ENCODE measurements at places on chromosomes 5 and 9.

GRCh38 chr5:1429496-1429895, 15.7 kb downstream of the SLC6A3 start:
- no peak for DNase-seq

DNA sequence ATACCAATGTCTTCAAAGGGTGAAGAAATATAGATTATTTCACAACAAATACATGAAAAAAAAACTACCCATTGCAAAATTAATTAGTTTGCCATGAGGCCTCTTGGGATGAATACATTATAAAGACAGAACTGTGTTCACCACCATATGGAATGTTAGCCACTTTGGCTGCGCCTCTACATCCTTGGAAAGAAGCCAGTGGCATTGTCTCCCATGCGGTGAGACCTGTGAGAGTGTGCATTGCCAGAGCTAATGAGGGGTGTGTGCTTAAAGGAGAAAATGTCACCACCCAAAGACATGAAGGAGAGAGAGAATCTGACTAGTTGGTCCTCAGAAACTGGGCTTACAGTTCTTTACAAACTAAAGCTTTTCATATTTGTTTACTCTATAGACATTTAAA, 110.6 kb downstream of the PLPPR1 start:
- DNase-seq = no peak

- no peak for DNase-seq
Observed at GRCh38 chr9:127905004-127905728, 5.8 kb upstream of the ST6GALNAC6 start.

GRCh38 chr9:27539479-27540441, 10.1 kb upstream of the MOB3B start:
- no peak for DNase-seq

DNA sequence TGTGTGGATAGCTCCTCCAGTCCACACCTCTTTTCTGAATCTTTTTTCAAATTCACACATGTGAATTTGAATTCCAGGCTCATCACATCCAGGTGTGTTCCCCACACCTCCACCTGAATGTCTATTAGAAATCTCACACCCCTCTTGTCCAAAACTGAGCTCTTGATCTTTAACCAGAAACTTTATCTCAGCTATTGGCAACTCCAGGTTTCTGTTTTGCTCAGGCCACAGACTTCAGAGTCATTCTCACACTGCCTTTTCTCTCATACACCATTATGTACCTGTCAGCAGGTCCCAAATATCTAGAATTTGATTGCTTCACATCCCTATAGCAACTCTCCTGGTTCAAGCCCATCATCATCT, 11.6 kb downstream of the NIPSNAP3B start:
- DNase-seq = no peak

DNA sequence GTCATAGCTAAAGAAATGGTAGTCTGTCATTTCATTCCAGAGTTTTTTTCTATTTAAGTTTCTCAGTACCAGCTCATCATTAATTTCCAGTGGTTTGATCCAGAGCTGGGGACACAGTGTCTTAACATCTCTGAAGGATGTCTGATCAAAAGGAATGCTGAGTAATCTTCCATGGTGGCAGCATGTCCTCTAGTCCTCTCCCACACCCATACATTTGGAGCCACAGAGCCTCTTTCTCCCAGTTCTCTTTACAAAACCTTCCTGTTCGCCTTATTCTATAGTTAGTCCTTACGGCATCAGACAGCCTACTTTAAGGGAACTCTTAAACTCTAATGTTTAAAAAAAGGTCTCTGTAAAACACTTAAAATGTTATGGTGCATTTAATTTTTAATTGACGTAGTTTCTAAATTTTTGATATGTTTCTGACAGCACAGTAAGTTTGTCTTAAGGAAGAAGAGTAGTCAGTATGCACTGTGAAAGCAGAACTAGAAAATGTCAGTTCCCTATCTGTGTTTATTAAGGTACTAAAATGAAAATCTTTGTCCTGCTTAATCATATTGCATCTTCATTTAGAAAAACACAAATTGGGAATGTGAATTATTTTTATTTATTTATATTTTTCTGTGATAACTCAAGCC, 96.8 kb downstream of the INIP start:
- no peak for DNase-seq

GRCh38 chr5:149205625-149206523, 64.6 kb downstream of the ABLIM3 start:
- peak; percentile 45 for DNase-seq

DNA sequence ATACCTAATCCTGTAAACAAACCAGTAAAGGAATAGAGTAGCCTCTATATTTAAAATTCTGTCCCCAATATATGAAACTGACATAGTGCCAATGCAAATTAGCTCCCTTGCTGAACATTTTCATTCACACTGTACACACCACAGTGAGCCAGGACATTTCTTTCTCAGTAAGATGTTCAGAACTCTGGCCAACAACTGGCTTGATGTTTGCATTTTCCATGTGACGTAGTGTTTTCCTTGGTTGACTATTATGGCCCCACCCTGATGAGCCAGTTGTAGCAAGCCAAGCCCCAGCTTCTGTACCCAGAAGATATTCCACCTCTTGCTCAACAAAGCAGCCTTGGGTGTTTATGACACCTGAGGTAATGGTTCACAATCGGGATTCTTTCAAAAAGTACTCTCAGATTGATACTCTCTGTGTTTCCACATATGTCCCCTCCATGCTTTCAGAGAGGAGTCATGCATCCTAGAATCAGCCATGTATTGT, 17.7 kb upstream of the ANXA1 start:
- DNase-seq = no peak

DNA sequence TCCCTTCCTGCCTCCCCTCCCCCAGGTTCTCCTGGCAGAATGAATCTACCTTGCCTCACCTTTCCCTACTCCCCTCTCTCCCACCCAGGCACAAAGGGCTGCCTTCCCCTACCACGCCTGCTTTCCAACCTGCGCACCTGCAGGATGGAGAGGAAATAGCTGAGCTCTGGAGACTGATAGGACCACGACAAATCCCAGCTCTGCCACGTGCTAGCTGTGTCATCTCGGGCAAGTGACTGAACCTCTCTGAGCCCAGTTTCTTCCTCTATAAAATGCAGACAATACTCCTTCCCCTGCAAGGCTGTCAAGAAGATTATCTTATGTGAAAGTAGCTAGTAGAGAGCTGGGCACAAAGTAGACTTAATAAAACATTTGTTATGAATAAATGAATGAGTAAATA, 31.2 kb upstream of the PTGS1 start:
- no peak for DNase-seq

- no peak for DNase-seq
Observed at GRCh38 chr9:81211741-81212140, 477.6 kb downstream of the TLE1 start.

DNA sequence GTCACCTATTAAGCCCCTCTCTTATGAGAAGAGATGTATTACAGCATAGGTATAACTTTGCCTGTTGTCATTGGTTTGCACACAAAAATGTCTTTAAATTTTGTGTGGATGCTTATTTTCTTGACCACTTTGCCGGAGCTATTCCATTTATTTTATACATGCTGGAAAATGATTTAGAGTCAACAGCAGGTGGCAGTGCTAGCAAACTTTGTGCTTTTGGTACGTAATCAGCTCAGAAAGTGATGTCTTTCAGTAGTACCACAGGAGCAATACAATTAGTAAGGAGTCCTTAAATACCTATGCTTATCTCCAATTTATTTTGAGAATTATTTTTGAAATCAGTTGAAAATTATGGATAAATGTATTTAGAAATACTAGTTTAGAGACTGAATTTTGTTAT, 19.8 kb upstream of the NUDT12 start:
- DNase-seq = peak; percentile 36

GRCh38 chr5:135034236-135034962, 371 bp upstream of the PITX1 start:
- DNase-seq = no peak

DNA sequence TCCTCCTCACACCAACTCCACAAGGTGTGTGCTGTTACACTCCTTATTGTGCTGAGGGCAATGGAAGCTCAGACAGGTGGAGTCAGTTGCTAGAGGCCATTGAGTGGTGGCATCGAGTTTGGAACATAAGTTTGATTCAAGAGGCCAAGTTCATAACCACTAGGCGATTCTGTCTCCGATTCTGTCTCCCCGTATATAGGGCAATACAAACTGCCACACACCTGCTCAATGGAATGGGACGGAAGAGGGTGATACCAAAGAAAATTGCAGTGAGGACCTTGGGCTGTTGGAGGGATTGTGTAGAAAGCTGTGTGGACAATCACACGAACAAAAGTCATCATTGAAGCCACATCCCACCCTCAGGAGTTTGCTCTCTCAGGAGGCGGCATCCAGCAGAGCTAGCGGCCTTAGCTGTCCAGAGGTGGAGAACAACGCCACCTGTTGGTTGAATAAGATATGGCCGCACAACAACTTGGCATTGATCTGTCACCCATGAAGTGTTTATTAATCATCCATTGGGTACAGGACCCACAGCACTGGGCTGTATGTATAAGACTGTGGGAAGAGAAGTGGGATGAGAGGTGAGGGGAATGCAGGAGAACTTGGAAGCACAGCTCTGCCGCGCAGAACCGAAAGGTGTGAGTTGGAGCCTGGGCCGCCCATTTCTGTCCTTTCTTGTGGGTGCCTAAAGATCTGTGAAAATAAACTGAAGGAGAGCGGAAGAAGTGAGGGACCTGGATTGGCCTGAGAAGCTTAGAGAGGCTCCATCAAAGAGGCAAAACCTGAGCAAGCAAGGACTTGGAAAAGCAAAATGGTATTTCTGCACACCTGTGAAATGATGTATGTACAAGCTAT, 16.1 kb upstream of the NEUROG1 start:
- peak; percentile 66 for DNase-seq

GRCh38 chr5:167081561-167081960, 1209.9 kb upstream of the WWC1 start:
- no peak for DNase-seq

GRCh38 chr5:176948458-176948857, 49.3 kb upstream of the HK3 start:
- no peak for DNase-seq

DNA sequence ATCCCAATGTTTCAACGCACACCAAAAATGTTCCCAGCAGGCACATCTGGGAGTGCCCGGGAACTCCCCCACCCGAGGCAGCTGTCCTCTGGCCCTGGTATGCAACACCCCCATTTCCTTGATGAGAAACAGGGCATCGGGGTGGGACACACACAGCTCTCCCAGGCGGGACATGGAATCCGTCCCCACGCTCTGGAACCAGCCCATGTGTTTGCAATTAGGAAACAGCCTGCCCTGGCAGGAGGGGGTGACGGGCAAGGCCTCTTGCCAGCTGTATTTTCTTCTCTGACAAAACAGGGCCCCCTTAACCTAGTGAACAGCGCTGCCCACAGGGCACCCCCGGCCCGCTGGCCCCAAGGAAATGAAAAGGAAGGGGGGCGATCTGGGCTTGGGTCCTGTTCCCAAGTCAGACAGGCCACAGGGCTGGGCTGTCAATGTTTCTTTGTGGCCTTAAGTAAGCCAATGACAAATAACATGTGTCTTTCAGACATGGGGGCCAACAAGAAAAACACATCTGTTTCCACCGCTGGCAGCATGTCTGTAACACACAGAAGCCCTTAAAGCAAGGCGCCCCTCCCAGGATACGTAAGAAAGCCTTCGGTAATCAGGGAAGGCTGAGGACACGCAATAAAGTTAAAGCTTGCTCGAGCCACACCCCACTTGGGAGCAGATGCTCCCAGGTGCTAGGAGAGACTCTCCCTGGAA, 125.3 kb downstream of the ROR2 start:
- peak; percentile 69 for DNase-seq

GRCh38 chr5:133428072-133428660, 184.2 kb downstream of the FSTL4 start:
- no peak for DNase-seq

DNA sequence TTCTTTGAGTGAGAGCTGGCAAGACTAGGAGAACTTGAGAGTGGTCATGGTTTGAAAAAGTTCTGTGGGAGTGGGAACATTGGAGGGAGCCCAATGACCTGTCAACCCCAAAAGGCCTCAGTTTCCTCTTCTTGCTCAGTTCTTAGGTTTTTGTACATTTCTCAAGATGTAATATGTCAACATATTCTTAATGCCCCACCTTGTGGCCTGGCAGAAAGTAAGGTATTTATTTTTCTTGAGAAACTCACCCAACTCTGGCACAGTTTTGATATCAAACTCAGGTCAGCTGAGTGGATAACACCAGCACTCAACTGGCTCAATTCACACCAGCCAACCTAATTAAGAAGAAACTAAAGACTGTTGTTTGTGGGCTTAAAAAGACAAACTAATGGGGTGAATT, 123.0 kb upstream of the SLC27A6 start:
- no peak for DNase-seq

DNA sequence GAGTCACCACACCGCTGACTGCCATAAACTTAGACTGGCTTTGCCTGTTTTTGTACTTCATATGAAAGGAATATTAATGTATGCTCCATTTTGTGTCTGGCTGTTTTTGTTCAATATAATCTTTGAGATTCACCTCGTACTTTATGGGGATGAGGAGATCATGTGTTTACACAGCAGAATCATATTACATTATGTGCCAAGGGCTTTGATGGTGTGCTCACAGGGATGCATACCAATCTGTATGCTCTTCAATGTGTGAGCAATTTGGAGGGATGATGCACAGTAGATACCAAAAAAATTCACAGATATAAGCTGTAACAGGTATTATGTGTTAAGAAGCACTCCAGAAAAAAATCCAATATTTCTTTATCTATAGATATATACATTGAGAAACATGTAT, 113.7 kb downstream of the GABRB2 start:
- DNase-seq = no peak

DNA sequence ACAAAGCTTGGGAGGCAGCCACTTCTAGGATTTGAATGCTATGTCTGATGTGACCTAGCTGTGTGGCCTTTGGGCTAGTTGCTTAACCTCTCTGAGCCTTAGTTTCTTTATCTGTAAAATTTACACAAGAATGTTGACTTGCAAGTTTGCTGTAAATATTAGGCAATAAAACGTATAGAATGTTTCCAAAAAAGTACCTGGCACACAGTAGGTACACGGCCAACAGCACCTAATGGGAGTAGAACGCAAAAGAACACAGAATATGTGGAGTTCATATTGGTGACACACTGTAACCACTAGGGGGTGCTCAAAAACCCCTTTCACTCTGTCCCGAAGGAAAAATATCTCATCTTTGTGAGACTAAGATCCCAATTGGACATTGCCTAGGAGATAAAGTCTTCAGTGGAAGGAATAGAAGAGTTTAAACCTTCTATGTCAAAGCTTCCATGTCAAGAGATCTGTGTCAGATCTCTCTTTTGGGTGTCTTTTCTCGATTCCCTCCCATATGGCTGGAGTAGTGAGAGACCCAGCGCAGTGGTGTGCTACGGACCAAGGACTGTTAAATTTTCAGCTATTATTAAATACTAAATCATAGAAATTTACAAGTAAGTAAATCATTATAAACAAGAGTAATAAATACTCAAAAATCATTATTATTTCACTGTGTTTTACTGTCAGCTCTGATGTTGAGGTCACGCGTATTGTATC, 145.4 kb upstream of the RAD23B start:
- peak; percentile 34 for DNase-seq

- DNase-seq = no peak
Observed at GRCh38 chr9:87720173-87720572, 5.7 kb upstream of the CTSL start.

DNA sequence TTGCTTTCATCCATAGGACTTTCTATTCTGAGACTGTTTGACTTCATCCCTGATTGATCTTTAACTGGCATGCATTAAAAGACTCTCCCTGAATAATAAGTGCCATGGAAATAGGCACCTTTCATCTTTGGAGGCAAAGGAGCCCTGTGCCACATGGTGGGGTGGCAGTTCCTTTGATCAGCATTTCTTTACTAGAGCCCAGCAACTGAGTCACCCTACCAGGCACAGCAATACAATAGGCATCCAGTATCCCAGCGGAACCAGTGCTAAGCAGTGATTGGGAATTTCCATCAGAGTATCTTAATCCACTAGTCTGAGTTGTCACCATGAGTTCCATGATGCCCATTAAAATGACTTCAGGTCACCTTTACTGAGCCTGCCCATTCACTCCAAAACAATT, 476.1 kb upstream of the MPDZ start:
- DNase-seq = no peak

Measured in fibroblast of skin of back (primary cell).